NCI-H524 (cell line): ENCODE measurements at places on chromosomes 4 and X.

- no peak for DNase-seq
Observed at GRCh38 chrX:103554687-103555424, 30.5 kb upstream of the TCEAL4 start.

GRCh38 chrX:9311421-9312160 lies 153.3 kb upstream of the TBL1X start:
- no peak for DNase-seq

- DNase-seq: no peak
Observed at GRCh38 chr4:81454499-81454898, 17.2 kb downstream of the RASGEF1B start.

DNA sequence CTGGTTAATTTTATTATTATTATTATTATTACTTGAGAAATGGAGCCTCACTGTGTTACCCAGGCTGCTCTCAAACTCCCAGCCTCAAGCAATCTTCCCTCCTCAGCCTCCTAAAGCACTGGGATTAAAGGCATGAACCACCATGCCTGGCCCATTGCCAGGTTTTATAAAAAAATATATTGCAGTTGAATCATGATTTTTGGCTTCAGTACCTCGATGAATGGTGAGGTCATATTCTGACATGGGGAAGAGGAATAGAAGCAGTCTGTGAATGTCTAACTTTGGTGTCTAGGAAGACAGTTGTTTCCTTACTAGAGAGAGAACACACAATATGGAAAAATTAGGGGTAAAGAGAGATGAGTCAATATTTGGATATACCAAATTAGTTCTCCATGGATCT lies 32.0 kb downstream of the CCSER1 start:
- DNase-seq: no peak

DNA sequence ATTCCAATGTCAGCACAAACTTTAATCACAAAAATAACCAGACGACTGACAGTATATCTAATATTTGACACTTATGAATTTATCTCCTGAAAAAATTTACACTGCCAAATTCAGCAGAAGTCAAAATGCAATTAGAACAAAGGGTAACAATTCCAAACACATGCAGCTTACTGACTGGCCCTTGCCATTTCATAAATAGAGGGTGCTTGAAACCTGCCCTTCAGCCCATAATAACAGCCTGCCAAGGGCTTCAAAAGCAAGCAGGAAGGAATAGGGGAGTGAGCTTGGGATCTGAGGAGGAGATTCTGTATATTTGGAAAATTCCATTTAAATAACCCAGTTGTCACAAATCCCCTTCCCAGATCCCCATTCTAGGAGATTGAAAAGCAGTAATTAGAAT lies 66.1 kb upstream of the IQCM start:
- DNase-seq: no peak

DNA sequence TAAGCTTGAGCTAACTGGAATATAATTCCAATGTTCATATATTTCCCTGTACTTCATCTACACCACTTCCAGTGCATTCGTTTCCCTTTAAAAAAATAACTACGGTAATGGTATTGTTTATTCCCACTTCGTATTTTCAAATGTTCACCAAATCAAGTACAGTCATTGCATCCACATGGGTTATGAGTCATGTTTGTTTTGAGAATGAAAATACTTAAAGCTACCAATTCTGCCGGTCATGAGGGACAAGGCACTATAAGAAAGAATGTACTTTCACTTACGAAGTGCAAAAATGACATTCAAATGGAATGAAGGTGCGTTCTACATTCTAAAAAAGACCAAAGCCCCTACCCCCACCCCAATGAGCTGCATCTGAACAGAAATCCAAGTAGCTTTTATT lies 174.4 kb upstream of the FGF13 start:
- no peak for DNase-seq

GRCh38 chrX:41661366-41662095 lies 27.2 kb upstream of the GPR34 start:
- peak; percentile 43 for DNase-seq

GRCh38 chr4:38009949-38010348 lies 49.8 kb downstream of the PTTG2 start:
- no peak for DNase-seq

DNA sequence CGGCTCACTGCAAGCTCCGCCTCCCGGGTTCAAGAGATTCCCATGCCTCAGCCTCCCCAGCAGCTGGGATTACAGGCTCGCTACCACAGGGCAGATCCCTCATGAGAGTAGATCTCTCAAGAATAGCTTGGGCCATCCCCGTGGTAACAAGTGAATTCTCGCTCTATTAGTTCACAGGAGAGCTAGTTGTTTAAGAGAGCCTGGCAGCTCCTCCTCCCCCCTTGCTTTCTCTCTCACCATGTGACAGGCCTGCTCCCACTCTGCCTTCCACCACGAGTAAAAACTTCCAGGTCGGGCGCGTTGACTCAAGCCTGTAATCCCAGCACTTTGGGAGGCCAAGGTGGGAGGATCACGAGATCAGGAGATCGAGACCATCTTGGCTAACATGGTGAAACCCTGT lies 30.3 kb upstream of the LAP3 start:
- no peak for DNase-seq

- DNase-seq: no peak
Observed at GRCh38 chrX:31053621-31054020, 18.2 kb downstream of the FTHL17 start.

DNA sequence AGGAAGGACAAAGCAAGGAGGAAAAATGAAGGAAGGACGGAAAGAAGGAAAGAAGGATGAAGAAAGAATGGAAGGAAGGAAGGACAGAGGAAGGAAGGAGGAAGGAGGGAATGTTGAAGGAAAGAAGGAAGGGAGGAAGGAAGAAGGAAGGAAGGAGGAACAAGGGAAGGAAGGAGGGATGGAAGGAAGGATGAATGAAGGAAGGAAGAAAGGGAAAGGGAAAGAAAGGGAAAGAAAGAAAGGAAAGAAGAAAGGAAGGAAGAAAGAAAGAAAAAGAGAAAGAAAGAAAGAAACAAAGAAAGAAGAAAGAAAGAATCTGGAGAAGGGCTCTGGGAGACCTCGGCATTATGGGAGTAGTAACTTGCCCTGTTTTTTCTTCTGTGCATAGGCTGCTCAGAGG lies 70.8 kb upstream of the SHISA3 start:
- no peak for DNase-seq
